ENCODE measurements at places on chromosomes 11 and 22. TPM values are rescaled to one million over a fixed set of nuclear protein-coding genes. Genes with fewer than 3 reads are reported as not detected.

The OR52A1 gene
- total RNA-seq: 4.3 TPM

The RPS13 gene
- 1,155 TPM for total RNA-seq

The NAALADL1 gene
- total RNA-seq: 13.7 TPM

The APOL5 gene
- total RNA-seq: not detected

The SAA4 gene
- not detected for total RNA-seq

The CST6 gene
- total RNA-seq: 4.2 TPM
